ENCODE measurements at places on chromosomes 7 and 10. TPM values are rescaled to one million over a fixed set of nuclear protein-coding genes. Genes with fewer than 3 reads are reported as not detected.

Gene VWDE
- total RNA-seq, result 0.60 TPM

Gene CPED1
- not detected for total RNA-seq

Gene TRPV5
- total RNA-seq, result not detected

Gene TMEM139
- total RNA-seq, result 0.85 TPM

Gene AOAH
- total RNA-seq, result not detected

Gene ABCB1
- total RNA-seq, result 0.29 TPM

Gene GPER1
- 0.89 TPM for total RNA-seq

Gene CYP2C9
- not detected for total RNA-seq

Gene FBXL13
- total RNA-seq, result 0.19 TPM

Gene GRM3
- total RNA-seq, result not detected

Gene TCAF2
- total RNA-seq, result 0.36 TPM

Gene FAM25C
- not detected for total RNA-seq

Gene IFIT2
- 3.6 TPM for total RNA-seq

All from A549 treated with RU486 at 1 μM for 4 hours (cell line).